ENCODE measurements at places on chromosomes 2 and 18.

GRCh38 chr2:70887550-70888246 lies 48.0 kb upstream of the ATP6V1B1 start:
- DNase-seq, result peak; percentile 66

DNA sequence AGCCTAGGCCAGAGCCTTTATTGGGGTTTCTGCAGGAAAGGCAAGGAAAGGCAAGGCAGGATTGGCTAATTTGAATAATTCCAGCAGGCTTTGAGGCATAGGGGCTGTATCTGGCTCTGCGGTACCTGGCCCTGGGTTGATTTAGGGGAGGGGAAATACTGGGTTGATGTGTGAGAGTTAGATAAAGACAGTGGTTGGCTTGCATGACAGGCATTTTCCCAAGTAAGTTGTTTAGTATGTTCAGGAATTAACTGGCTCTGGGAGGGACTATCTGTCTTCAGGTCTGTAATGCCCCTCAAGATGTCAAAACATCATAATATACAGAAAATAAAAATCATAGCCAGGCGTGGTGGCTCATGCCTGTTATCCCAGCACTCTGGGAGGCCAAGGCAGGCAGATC lies 98.7 kb downstream of the UBR3 start:
- DNase-seq, result no peak

GRCh38 chr18:48330016-48330991 lies 78.9 kb downstream of the ZBTB7C start:
- DNase-seq, result no peak

- DNase-seq, result no peak
These were observed 264.4 kb downstream of the TWIST2 start for GRCh38 chr2:239112127-239112774.
